ENCODE measurements at places on chromosomes 1 and 21. TPM values are rescaled to one million over a fixed set of nuclear protein-coding genes. Genes with fewer than 3 reads are reported as not detected.

ANGPTL3 gene
- not detected for total RNA-seq

DAB1 gene
- not detected for total RNA-seq

NECTIN4 gene
- total RNA-seq: 0.08 TPM

RHBG gene
- not detected for total RNA-seq

GSTM5 gene
- not detected for total RNA-seq

IRF6 gene
- 0.86 TPM for total RNA-seq

HTR6 gene
- total RNA-seq: not detected
